CD4-positive, alpha-beta memory T cell (primary cell): ENCODE measurements at places on chromosomes 3 and 15.
A peak's percentile ranks its signal among the peaks of the same experiment; 100 is the strongest.

GRCh38 chr3:106824856-106825255 lies 552.4 kb upstream of the CCDC54 start:
- no peak for DNase-seq

DNA sequence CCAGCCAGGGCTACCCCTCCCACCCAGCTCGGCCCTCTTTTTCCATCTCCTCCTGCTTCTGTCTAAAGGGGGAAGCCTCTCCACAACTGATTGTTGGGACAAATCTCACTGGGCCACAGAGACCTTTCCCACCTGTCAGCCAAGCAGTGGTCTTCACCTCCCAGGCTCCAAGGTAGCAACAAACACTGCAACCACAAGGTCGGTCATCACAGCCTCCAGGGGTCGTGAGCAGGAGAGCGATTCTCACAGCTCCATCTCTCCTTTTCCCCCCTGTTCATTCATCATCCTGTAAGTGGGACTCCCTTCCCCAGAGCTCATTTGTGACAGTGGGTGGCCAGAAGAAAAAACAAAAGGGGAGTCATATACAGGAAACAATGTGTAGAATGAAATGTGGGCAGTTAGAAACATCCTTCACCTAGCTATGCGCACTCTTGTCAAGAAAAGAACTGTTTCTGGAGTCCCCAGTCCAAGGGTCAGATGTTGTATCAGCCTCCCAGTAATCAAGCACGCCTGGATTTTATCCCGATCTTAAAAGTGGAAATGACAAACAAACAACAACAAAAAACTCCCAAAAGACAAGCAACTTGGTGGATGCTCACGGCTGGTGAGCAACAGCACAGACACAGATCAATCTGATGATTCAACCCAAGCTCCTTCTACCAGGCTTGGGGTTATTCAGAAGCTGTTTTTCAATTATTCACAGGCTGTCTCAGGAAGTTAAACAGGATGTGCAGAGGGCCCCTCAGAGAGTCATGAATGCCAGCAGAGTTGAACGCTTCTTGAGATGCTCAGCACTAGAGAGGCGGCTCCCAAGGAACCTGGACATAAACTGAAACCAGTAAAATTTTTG lies 22.4 kb downstream of the LYZL4 start:
- DNase-seq: no peak

- no peak for DNase-seq
Observed at GRCh38 chr3:195565716-195566115, 18.0 kb downstream of the APOD start.

DNA sequence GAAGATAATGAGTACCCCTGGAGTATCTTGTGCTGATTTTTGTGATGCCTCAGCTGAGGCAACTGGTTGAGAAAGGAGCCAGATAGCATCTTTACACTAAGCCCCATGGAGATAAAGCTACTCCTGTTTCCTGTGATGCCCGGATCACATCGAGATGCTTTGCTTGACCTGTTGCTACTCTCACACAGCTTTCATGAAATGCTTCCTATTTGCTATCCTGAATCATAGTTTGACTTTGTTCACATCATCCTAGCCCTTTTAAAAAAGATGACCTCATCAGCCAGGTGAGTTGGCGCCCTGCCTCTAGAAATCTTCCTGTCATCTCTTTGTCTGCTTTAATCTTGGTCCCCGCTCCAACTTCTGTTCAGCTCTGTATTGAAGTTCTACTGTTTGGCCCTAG lies 409.6 kb upstream of the TBL1XR1 start:
- DNase-seq: no peak

DNA sequence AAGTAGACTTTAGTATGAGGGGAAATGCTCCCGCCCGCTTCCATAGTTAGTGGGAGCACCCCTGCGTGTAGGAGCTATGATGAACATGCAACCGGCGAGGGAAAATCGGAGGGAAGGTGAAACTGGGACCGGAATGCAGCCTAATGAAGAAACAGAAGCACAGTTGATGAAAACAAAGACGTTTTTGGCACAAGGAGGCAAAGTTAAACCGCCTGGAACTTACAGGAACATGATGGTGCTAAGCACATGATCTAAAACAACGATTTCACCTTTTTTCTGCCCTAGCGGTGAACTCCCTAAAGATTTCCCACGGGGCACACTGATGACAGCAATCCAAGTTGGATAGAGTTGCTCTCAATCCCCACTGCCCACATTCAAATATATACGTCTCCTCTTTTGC lies 49.4 kb upstream of the SPATA12 start:
- no peak for DNase-seq

DNA sequence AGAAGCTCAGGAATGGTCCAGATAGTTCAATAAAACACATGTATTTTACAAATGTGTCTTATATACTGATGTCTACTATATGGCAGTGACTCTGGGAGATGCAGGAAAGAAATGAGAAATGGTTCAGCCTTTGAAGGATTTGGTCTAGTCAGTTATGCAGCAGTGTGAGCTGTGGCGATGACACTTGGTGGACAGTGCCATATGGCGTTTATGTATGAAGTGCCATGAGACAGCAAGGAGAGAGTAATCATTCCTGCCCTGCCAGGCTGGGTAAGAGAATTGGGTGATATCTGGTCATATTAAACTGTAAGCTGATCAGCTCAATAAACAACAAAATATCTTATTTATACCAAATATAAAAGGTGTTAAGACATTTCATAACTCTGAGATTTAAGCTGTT lies 47.6 kb upstream of the ANP32A start:
- no peak for DNase-seq

- DNase-seq: peak; percentile 62
Observed at GRCh38 chr15:52677593-52678467, 1.4 kb downstream of the ATOSA start.

GRCh38 chr3:169161011-169161410 lies 502.5 kb downstream of the MECOM start:
- DNase-seq: no peak

GRCh38 chr3:157652366-157652765 lies 149.2 kb upstream of the VEPH1 start:
- no peak for DNase-seq

- DNase-seq: peak; percentile 7
Observed at GRCh38 chr3:104279617-104280016, 1087.1 kb upstream of the ALCAM start.

DNA sequence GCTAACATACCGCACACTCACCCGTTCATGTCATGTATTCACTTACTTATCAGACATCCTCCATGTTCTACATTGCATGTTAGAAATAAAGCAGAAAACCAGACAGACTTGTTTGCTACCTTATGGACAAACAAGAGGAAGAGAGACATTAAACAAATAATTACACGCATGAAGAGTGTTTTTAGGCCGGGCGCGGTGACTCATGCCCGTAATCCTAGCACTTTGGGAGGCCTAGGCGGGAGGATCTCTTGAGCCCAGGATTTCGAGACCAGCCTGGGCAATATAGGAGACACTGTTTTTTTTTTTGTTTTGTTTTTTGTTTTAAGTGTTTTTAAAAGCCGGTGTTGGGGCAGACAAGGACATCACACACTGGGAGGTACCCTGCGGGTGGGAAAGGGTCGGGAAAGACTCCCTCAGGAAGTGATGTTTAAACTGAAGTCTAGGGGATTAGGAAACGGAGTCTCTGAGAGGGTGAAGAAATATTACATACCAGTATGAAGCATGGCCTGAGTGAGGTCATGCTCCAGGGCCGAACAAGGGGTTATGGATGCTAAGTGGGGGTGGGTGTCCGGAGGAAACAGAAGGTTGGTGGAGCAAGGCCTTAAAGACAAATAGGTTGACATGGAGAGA lies 2.1 kb upstream of the USP3 start:
- DNase-seq: no peak

GRCh38 chr15:93563218-93563617 lies 474.2 kb upstream of the RGMA start:
- DNase-seq: no peak

- DNase-seq: no peak
Observed at GRCh38 chr3:107365051-107365450, 12.2 kb upstream of the CCDC54 start.

DNA sequence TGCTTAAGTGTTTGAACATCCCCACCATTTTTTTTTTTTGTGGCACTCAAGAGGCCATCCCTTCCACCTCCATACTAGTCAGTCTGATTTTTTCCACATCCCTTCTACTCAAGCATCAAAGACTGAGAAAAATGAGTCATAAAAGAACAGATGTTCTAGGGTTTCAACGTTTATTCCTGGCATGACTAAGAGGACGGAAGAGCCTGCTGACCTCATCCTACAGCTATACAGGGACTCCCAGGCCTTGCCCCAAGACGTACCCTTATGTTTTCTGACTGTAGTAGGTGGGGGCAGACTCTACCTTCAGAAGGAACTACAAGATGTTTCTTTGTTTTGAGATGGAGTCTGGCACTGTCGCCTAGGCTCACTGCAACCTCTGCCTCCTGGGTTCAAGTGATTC lies 3.3 kb upstream of the ITPKA start:
- no peak for DNase-seq

DNA sequence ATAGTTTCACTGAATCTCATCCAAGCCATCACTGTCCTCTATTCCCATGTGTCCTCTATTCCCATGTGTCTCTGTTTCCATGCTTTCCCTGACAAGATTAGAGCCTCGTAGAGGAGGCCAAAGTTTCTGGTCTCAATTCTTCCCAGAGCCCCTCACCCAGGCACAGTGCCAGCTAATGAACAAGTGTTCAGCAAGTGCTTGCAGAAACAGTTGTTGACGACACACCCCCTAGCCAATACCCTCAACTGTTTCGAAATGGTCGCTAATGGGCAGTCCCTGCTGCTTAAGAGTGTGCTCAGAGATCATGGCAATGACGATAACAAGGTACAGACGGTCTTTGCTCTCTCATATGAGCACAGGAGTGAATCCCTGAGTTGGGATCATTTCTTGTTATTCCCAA lies 73.4 kb downstream of the FAM174B start:
- no peak for DNase-seq

DNA sequence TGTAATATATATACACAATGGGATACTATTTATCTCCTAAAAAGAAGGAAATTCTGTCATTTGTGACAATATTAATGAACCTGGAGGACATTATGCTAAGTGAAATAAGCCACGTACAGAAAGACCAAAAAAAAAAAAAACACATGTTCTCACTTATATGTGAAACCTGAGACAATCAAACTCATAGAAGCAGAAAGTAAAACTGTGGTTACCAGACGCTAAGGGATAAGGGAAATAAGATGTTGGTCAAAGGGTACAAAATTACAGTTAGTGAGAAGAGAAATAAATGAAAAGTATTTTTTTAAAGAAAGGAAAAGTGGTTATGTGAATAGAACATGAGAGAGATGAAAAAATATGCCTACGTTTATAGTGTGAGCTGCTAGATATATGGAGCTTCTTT lies 101.1 kb downstream of the CPNE4 start:
- no peak for DNase-seq

DNA sequence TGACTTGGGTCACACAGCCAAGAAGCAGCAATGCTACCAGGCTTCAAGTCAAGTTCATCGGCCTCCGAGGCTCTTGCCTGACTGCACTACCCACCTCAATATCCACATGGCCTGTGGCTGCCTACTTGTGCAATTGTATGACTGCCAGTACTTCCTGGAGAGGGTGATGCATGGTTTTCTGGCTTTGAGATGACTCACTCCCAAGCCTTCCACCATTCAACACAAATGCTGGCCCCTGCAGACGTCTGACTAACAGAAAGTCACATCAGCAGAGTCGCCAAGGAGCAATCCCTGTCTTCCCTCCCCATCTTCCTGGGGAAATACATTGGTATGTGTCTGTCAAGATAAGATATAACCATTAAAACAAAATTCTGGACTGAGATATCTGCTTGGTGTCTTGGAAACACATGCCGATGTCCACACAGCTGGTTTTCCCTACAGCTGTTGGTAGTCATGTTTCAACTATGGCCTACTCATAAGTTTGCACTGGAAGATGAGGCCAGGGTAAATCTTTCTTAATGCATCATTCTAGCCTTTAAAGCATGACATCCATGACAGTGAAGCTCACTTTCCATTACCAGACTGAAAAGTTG lies 79.6 kb upstream of the SPATA12 start:
- DNase-seq: no peak

- DNase-seq: no peak
Observed at GRCh38 chr3:196793246-196793645, 53.6 kb downstream of the PAK2 start.

- no peak for DNase-seq
Observed at GRCh38 chr15:72584006-72584405, 70.5 kb upstream of the GOLGA6B start.

- DNase-seq: peak; percentile 15
Observed at GRCh38 chr15:78810362-78811123, 721 bp downstream of the ADAMTS7 start.

- DNase-seq: no peak
Observed at GRCh38 chr15:101049282-101049681, 130.1 kb downstream of the LRRK1 start.

- no peak for DNase-seq
Observed at GRCh38 chr3:39127908-39128304, 20.4 kb downstream of the TTC21A start.

DNA sequence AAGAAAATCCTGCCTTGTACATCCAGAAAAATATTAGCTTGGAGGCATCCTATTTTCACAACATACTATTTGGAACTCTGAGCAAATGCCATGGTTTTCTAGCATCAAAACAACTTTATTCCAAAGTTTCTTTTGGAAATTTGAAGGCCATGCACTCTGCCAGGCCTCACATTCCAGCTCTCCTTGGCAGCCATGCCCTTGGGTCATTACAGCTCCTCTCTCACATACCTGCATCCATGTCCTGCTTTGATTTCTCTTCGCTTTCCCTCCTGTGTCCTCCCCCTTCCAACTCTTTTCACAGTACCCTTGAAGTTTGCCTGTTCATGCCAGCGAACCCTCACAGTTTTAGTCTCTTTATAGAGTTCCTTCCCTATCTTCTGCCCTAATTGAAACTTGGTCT lies 70.9 kb upstream of the TPRG1 start:
- no peak for DNase-seq

- no peak for DNase-seq
Observed at GRCh38 chr3:24385012-24385615, 109.5 kb downstream of the THRB start.

DNA sequence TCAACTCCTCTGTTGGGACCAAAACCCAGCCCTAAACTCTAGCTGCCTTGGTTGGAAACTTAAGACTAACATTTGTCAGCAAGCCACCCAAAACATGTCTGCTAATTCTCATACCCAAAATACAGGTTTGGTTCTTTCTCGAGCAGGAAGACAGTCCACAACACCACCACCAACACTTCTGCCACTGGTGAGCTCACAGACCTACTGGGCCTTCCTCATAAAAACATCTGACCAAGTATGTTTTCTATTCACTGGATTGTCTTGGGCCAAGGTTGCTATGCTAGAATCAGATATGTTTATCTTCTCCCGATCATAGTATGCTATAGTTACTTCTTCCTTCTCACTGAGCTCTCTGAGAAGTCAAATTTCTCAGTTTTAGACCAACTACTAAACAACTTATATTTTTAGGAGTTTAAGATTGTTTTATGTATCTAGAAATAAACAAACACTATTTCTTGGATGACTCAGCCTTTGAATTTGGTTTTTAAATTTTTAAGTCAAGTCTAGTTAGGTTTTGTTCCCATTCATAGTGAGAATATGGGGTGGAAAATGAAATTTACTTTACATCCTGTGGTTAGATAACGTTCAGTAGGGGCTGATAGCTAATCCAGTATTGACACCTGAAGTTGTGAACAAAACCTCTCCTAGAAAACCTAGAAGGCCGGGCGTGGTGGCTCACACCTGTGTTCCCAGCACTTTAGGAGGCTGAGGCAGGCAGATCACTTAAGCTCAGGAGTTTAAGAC lies 360.5 kb downstream of the RSL24D1 start:
- no peak for DNase-seq

GRCh38 chr15:39462691-39463090 lies 118.2 kb upstream of the THBS1 start:
- no peak for DNase-seq
